Natural killer cell (primary cell): ENCODE measurements at places on chromosomes 1 and 21.

GRCh38 chr1:5857508-5858090 lies 134.6 kb downstream of the NPHP4 start:
- DNase-seq = no peak

DNA sequence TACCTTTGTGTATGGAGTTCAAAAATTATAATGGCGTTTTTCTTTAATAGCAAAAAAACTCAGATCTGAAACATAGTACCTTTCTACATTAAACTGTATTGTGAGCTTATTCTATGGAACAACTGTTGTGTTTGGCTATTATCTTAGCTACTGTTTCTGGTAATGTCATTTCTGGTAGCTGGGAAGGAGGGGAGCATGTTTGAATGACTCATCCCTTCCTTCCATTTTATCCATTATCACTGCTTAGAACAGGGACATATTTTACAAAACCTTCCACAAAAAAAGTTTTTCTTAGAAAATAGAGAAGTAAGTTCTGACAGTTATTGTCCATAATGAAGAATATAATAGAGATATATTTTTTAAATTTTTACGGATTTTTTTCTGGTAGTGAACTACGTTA lies 128.3 kb downstream of the NRDC start:
- no peak for DNase-seq

DNA sequence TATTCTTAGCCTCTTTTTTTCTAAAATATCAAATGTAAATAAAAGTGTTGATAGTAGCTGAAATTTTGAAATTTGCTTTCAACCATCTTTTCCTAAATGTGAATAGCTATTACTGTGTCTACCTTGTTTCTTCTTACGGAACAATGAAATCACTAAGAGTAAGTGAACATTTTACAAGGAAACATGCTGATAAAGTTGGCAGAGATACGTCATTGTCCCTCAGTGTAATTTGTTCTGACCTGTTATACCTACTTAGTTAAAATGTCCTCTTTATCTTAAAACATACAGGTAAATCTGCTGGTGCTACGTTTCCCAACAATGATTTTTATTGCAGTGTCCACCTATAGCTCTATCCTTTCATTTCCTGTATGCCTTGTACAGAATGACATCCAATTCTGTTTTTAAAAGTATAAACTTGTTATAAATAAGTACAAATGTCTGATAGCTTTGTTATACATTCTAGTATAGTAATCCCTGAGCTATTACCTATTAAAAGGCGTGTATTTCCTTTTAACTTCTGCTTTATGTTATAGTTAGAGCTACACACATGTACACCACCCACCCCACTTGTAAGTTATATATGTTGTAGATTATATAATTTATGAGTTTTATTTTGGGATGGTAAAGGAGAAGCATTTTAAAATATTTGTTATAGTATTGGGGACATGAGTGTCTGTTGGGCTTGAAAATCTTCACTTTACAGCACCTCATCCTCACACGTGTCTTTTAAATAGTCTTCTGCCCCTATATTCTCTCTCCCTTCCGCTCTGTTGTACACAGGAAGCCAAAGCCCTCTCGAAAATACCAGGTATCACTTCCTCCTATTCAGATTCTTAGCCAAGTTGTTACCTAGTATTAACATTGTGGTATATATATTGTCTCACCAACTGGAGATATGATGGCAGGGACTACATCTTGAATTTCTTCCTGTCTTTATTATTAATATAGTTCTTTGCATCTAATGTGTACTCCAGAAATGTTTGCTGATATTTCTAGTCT lies 25.2 kb downstream of the LAMC1 start:
- no peak for DNase-seq

GRCh38 chr1:213457186-213457585 lies 406.1 kb downstream of the RPS6KC1 start:
- DNase-seq = no peak

DNA sequence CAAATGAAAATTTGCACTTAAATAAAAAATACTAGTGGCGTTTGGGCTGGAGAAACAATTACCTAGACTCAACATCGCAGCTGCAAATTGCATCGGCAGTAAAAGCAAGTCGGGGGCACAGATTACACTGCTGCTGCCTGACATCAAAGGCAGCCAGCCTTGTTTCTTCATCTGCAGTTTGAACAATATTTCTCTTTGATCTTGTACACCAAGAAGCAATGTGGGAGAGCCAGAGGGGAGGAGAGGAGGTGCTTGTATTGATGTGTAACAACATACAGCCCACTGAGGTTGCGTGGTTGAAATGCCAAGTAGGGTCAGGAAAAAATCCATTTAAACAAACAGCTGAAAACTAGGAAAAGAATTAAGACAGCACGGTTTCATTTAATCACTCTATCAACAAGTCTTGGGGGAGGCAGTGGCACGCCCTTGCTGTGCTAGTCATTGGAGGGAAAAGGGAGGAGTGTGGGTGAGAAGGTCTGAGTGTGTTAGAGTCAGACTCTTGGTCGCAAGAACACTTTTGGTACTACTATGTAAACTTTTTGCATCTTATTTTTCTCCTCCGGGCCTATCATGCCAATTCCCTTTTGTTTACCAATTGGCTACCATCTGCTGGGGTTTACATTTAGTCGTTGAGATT lies 456.5 kb downstream of the OMA1 start:
- DNase-seq = peak; percentile 3

DNA sequence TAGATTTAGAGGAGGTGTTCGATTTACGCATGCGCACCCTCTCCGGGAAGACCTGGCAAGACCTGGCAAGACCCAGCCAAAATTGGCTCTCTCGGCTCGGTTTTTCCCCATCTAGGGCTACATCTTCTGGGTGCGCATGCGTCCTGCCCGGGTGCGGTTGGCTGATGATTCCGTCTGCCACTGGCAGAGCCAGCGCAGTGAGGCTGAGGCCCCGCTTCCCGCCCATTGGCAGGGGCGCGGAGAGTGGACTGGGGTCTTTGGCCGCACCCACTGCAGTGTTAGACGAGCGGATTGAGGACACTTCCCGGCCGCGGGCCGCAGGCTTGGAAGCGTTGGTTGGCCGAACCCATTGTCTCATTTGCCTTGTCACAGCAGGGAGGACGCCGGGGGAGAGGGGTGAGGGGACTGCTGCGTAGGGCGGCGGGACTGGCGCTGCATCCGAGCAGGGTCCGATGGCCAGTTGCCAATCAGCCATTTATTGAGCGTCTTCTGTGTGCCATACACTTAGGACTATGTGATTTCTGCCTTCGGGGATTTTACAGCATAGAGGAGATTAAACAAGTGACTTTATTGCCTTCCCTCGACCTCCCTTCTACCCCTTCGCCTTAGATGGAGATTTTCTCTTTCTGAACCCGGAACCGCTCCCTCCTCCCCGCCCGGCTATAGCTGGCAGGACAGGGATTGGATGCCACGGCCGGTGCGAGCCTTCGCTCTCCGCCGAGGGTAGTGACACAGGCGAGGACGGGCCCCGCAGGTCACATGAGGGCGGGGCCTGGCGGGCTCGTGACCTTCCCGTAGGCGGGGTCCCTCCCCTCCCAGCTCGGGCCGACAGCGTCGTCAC lies 43.7 kb downstream of the MEF2D start:
- DNase-seq = peak; percentile 100

DNA sequence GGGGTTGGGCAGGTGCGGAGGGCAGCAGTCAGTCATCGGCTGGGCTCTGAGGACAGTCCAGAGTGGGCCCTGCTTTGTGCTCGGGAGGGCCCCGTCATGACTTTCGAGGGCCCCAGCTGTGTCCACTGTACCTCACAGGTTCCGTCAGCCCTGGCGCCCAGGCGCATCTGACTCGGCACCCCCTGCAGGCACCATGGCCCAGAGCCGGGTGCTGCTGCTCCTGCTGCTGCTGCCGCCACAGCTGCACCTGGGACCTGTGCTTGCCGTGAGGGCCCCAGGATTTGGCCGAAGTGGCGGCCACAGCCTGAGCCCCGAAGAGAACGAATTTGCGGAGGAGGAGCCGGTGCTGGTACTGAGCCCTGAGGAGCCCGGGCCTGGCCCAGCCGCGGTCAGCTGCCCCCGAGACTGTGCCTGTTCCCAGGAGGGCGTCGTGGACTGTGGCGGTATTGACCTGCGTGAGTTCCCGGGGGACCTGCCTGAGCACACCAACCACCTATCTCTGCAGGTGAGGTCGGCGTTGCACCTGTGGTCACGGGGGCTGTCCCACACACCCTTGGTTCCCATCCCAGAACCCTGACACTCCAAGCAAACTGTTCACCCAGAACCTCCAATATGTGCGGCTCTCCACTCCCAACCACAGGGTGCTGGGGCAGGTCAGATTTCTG lies 7.8 kb downstream of the PODN start:
- DNase-seq = no peak

- peak; percentile 81 for DNase-seq
These were observed 22.9 kb upstream of the NDC1 start for GRCh38 chr1:53860967-53861411.

DNA sequence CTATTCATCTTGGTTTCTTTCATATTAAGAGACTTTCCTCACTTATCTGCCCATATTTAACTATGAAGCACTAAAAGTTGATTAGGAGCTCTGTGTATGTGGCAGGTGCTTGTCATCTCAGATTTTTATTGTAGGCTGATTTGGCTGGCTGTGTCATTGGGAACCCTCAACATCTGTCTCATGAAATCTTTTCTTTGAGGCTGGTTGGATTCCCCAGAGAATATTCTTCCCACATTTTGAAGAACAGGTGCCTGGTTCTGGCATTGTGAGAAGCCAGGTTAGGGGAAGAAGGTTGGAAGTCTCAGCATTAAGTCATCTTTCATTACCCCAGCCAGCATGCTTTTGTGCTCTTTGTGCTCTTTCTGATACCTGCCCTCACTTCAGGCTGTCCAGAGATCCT lies 37.1 kb downstream of the EEIG2 start:
- DNase-seq = no peak

- DNase-seq = no peak
These were observed 523.9 kb downstream of the LMO4 start for GRCh38 chr1:87852410-87853161.

GRCh38 chr1:40042341-40042740 lies 1.8 kb downstream of the CAP1 start:
- DNase-seq = no peak

GRCh38 chr1:95547005-95547404 lies 313.0 kb downstream of the RWDD3 start:
- no peak for DNase-seq

GRCh38 chr1:58857680-58858673 lies 74.1 kb upstream of the JUN start:
- no peak for DNase-seq

GRCh38 chr1:150012611-150013010 lies 2.1 kb upstream of the OTUD7B start:
- DNase-seq = no peak

DNA sequence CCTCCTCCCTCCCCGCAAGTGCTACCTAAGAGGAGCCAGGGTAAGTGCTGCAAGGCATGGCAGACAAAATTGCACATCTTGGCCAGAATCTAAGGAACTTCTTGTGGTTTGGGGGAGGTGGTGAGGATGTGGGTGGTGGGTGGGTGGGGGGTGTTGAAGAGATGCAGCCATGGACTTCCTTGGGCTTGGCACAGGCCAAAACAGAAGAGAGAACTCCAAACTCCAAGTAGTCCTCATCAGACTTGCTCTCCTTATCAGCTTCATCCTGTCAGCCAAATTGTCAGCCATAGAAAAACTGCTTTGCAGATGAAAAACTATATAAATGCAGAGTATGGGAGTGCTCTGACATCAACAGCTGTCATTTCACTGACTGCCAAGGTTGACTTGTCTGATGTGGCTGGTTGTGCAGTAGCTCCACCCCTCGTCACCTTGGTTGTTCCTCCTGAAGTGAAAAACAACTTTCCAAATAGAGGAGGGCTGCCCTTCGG lies 7.1 kb downstream of the AMIGO1 start:
- DNase-seq = no peak

- DNase-seq = no peak
These were observed 701.8 kb upstream of the CXADR start for GRCh38 chr21:16811011-16811410.

GRCh38 chr1:90384193-90384592 lies 332.9 kb downstream of the BARHL2 start:
- no peak for DNase-seq

GRCh38 chr1:162023181-162023546 lies 505 bp downstream of the OLFML2B start:
- DNase-seq = no peak
